ENCODE measurements at places on chromosomes 2 and 18.

DNA sequence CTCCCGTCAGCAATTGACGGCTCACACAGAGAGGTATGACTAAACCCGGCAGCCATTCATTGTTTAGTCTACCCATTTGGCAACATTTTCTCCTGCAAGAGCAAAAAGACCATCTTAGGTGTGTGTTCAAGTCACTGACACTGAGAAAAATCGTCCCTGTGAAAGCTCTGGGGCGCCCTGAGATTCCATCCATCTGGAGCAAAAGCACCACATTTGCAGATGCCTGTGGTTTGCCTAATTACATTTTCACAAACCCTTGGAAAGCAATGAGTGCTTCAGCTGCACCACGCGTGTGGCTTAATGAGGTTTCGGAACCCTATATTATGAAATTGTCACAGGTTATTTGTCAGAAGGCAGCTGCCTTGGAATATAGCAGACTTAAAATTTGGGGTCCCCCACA is 110.7 kb upstream of the PTPRM start:
- peak; percentile 23 for DNase-seq

DNA sequence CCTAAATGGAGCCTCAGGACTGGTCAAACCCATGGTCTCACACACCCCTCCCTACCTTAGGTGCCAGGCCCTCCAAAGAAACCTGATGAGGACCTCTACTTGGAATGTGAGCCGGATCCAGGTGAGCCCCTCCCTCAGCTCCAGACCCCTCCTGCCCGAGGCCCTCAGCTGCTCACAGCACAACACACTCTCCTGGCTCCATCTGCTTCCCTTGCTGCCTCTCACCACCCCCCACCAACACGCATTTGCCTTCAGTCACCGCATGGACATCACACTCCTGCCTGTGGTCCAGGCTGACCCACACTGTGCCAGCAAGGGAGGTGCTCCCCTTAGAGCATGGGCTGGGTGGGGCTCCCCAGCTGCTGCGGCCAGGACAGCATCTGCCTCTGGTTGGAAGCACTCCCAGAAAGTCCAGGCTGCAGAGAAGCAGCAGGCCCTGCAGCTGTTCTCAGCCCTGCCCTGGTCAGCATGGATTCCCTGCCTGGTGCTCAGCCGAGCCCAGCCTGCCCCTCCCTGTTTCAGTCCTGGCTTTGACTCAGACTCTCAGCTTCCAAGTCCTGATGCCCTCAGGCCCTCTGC is 15.1 kb downstream of the SH2D6 start:
- peak; percentile 60 for DNase-seq

- DNase-seq = no peak
Observed at GRCh38 chr2:54629914-54630857, 93.3 kb upstream of the EML6 start.

GRCh38 chr2:99389946-99390345 is 52.8 kb downstream of the EIF5B start:
- DNase-seq = no peak

DNA sequence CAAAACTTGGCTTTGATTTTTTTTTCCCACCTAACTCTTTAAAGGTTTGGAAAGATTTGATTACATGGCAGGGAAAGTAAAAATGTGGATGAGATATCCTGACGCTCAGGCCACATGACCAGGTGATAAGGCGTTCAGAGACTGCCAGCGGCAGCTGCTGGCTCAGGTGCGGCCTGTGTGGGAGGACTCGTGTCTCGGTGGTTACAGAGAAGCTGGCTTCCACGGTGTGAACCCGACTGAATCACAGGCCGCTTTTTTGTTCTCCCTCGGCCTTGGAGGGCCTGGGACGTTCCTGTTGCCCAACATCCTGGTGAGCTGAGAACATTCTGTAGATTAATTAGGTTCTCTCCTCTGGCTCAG is 124.2 kb upstream of the ZNF516 start:
- DNase-seq = no peak

DNA sequence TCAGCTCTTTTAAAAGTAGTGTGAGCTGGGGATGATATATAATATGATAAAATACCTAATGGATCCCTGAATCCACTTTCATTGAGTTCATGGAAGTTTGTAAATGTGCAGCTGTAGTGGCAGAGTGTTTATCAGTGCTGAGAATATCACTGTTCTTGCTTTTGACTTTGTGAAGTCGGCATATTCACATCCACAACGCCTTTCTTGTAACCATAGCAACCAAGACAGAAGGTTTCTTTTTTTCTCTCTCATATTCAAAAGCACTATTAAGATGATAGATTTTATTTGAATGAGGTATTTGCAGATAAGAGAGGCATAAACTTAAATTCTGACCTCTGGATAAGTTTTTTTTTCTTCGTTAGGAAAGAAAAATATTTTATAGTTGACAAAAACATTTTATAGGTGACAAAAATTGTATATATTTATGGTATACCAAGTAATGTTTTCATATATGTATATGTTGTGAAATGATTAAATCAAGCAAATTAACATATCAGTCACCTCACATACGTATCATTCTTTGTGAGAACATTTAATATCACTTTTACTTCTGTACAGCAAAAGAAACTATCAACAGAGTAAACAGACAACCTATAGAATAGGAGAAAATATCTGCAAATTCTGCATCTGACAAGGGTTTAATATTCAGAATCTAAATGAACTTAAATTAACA is 130.0 kb downstream of the PLCL1 start:
- DNase-seq = no peak

- no peak for DNase-seq
Observed at GRCh38 chr18:9915291-9916076, 1.7 kb downstream of the VAPA start.

DNA sequence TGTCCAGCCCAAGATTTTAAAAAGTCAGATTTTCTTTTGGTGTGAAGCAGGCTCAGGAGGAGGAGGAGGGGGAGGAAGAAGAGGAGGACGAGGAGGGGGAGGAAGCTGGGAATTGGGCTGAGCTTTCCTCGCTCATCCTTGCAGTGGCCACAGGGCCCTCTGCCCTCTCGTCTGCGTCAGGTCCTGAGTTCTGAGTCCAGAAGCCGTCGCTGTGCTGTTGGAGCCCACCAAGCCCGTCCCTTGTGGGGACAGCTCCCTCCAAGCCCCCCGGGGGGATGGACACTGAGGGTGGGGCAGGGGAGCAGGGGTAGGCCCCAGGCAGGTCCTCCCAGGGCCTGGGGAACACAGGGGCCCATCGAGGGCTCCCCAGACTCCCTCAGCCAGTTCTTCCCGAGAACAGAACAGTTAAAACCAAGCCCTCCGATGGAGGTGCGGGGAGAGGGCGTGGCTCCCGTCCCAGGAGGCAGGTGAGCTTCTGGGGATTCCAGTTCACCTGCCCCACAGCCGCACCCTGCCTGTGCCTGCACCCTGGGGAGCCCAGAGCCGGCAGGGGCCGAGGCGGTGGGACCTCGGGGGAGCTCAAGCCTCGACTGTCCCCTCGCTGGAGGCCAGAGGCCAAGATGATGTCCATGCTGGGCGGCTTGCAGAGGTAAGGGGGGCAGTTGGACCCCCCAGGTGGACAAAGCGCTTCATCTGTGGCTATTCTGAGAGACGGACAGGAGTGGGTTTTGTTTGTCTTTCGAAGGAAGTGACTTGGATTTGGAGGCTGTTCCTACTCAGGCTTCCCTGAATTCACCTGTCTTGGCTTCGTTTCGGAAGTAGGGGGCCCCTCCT is at the start of gene GAL3ST2:
Gene GAL3ST2, plus strand, starts transcription at position 487 of the 834 bp plus-strand sequence. Its CDS starts 134 bp downstream, at position 621.
- no peak for DNase-seq

DNA sequence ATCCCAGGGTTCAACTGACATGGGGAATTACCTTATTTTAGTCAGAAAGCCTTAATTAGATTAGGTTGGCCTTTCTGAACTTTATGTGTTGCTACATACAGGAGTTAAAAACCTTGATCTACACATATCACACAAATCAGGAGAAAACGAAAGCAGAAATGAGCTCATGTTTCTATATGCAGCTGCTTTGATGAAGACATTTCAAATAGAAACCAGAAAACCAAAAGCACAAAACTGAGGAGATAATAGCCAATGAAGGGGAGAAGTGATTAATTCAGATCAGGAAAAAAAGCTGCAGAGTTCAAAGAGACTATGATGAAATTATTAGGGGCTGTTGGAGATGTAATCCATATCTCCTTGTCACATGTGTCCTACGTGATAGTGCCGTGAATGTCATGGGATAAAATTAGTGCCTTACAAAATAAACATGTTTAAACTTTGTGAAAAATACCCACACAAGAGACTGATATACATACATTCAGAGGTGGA is 255.0 kb downstream of the CAMKMT start:
- no peak for DNase-seq

DNA sequence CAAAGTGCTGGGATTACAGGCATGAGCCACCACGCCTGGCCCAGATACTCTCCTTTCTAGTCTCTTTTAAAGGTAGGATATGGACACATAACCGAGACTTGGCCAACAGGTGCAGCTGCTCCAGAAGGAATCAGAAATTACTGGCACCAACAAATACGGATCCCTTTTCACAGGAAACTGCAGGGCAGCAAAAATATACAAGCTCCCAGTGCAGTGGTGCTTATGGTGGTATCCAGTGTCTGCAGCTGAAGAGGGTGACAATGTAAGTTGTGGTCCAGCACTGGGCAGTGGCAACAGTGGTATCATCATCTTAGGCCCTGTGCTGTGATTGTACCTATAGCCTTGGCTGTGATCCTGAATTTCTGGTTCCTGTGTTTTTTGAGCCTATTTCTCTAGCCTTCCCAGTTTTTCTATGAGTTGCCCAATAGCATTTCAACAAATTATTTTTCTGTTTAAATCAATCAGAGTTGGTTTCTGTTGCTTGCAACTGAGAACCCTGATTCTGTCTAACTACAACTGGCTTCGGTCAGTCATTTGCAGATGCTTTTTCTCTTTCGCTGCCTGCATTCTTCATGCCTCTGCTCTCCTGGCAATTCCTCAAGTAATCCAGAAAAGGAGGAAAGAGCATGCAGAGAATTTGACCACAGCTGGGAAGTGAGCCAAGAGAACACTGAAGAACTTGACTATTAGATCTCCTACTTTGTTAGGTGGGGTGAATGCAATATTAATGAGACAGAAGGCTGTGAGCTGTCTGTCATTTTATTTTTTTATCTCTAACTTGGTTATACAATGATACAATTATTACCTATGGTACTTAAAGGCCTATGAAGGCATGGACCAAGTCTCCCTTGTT is 30.8 kb upstream of the EML4 start:
- DNase-seq = no peak

- DNase-seq = no peak
Observed at GRCh38 chr2:26316845-26317244, 29.1 kb upstream of the SELENOI start.

DNA sequence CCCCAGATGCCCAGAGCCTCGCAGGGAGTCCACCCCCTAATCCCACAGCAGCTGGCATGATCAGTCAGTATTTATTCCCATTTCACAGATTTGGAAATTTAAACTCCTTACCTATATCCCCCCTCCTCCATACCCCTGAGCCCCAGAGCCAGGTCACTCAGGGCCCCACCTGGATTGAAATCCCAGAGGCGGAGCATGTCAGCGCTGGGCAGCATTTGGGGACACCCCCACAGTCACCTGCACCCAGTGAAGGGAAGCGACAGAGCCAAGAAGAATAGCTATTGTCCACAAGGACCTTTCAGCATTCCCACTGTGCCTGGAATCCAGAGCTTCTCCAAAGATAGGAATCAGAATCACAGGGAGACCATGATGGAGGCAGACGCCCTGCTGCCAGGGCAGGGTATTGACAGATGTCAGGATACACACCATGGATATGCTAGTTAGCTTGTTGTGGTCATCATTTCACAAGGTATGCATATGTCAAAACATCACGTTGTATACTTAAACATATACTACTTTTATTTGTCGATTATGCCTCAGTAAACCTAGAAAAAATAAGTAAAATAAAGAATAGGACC is 968 bp upstream of the ASTL start:
- no peak for DNase-seq
